ENCODE measurements at places on chromosomes 12 and 14.

GRCh38 chr12:76183459-76184186, 99.1 kb upstream of the NAP1L1 start:
- no peak for DNase-seq

DNA sequence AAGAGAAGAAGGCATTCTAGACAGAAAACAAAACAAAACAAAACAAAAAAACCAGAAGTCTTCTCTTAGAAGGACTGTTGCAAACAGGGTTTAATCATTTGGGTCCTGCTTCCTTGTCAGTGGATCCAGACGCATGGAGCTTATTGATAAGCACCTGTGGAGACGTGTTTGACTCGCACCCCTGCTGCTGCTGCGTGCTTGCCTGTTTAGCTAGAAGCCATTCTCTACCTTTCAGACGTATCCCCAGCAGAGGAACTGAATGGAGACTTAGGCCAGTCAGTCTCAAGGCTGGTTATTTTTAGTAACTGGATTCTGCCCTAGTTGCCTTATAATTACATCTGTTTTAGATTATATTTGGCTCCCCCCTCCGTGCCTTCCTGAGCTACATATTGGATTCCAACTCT, 186.1 kb upstream of the EEA1 start:
- DNase-seq: no peak

DNA sequence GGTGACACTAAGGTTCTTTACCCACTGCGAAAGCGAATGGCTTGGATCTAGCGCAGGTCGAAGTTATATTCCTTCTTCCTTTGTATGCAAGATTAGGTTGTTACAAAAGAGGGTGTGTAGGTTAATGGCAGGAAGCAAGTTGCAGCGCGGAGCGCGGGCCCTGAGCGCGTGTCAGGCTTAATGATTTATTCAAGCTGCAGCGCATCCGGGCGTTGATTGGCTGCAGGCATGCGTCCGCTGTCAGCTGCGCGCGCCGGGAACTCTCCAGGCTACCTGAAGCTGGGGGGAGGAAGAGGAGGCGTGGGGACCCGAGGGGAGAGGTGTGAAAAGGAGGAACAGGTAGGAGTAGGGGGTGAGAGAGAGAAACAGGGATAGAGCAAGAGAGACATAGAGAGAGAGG, 7.4 kb downstream of the ASCL1 start:
- DNase-seq: no peak

- DNase-seq: no peak
Observed at GRCh38 chr12:64180951-64181350, 41.1 kb downstream of the KICS2 start.

- DNase-seq: no peak
Observed at GRCh38 chr12:131097202-131098177, 143.8 kb downstream of the ADGRD1 start.

DNA sequence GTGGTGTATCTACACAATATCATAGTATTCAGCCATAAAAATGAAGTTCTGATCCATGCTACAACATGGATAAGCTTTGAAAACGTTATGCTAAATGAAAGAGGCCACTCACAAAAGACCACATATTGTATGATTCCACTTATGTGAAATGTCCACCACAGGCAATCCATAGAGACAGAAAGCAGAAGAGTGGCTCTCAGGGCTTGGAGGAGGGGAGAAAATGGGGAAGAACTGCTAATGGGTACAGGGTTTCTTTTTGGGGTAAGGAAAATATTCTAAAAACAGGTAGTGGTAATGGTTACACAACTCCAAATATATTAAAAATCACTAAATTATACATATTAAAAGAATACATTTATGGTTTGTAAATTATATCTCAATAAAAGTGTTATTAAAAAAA, 16.5 kb downstream of the SCNN1A start:
- no peak for DNase-seq

DNA sequence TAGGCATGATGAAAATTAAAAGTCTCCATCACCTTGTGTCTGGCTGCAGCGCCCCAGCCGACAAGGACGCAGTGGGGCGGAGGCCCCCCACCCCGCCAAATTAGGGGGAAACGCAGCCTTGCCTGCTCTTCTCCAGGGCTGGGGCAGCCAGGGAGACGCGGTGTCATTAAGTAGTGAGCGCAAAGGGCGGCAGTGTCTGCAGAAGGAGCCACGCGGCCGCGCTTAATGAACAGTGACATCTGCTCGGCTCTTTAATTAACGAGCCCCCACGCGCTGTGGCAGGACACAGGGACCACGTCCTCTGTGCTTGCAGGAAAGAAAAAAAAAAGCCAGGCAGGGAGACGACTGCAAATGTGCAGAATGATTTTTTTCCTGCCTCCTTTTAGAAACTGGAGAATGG, 93.4 kb upstream of the NCOR2 start:
- no peak for DNase-seq

GRCh38 chr12:51866762-51867161, 18.2 kb upstream of the FIGNL2 start:
- DNase-seq: no peak

DNA sequence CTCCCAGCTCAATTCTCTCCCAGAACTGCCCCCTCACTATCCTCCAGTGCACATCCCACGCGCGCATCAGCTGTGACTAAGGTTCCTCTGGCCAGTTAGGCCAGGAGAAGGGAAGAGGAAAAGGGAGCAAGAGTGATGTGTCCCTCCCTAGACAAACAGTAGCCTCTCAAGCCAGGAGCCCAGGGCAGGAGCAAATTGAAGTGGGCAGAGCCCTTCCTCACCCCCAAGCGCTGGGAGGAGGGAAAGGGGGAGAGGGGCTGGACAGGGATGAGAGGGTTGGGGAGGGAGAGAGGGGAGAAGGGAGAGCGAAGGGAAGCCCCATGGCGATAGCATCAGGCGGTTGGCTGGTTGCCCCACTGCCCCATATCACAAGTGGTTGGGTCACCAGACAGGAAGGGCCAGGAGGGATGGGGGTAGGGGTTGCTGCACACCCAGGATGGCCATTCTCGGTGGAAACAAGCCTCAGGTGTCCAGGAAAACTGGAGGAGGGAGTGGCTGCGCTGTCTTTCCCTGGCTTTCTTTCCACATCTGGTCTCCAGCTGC, 1.1 kb downstream of the CD63 start:
- DNase-seq: no peak

DNA sequence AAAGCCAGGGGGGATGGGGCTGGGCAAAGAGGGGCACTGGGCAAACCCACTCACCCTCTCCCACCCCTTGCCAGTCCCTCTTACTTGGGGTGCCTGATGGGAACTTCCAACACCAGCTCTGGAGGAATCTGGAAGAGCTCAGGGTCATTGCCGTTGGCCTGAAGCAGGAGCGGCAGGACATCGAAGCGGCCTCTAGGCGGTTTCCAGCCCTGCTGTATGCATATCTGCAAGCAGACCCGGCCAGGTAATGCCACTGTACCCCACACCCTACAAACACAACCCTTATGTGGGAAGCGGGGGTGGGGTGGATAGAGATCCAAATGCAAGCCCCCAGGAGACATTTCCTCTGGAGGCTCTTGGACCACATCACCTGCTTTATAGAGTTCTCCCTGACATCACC, 83.6 kb downstream of the NOS1 start:
- no peak for DNase-seq

DNA sequence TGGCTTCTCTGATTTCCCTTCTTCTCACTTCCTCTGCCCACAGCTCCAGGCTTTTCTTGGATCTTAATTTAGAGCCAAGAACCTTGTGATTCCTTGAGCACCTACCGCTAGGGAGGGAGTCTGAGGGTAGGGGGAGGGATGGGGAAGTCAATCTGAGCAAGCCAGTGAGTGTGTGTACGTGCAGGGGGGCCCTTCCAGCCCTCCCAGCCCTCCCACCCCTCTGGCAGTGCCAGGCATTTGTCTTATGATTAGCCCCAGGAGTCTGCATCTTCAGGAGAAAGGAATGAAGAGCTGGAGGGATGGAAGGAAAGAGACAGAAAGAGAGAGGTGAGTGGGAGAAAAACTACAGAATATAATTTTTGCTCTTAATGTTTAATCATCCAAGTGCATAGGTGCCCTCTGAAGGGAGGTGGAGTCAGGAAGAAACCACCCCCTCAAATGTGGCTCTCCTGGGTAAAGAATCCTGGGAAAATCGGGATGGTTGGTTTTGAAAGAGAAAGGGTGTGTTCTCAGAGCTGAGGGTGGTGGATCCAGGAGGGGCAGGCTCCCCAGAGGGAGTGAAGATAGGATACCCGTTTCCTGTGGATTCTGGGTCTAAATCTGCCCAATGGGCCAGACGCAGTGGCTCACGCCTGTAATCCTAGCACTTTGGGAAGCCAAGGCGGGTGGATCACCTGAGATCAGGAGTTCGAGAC, 2.1 kb downstream of the PIANP start:
- no peak for DNase-seq

DNA sequence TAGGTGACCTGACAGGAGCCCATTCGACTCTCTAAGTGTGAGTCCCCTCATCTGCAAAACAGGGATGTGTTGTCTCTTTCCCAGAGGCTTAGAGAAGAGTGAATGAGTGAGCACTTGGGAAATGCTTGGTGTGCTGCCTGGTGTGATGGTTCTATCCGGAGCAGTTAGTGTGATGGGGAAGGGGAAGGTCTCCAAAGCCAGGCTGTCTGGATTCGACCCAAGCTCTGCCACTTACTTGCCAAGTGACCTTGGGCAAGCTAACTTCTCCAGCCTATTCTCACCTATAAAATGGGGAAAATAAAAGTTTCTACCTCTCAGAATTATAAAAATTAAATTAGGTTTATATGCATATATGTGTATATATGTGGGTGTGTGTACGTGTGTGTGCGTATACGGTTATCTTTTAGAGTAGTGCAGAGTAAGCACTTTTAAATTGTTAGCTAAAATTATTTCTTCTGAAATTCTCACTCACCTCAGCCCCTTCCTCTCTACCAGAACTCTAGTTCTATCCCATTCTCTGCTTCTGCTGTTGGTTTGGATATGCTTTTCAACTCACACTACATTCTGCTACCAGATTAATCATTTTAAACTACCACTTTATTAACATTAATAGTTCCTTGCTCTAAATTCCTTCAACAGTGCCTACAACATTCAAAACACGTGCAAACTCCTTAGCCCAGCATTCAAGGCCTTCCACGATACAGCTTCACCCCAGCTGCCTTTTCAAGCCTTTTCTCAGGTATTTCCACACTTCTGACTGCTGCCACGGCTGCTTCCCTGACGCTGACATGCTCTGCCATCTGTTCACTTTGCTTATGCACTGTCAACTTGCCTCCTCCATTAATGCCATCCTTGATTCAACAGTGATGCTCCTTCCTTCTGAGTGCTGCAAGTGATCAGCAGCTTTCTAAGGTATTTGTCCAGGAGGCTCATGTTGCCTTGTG, 55.3 kb downstream of the DICER1 start:
- no peak for DNase-seq

DNA sequence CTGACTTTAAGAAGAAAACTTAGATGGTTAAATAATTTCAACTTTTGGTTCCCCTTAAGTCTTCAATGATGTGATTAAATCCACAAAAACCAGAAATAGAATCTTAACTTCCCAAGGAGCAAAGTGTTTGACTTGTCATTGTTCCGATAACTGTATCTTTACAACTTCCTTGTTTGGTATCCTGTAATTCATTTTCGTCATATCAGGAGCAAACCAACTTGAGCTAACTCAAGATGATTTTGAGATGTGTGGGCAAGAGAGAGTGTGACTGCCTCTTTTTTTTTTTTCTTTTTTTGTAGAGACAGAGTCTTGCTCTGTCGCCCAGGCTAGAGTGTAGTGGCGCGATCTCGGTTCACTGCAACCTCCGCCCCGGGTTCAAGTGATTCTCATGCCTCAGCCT, 25.3 kb downstream of the DRAM1 start:
- no peak for DNase-seq

- no peak for DNase-seq
Observed at GRCh38 chr12:124432376-124432775, 135.0 kb downstream of the NCOR2 start.

DNA sequence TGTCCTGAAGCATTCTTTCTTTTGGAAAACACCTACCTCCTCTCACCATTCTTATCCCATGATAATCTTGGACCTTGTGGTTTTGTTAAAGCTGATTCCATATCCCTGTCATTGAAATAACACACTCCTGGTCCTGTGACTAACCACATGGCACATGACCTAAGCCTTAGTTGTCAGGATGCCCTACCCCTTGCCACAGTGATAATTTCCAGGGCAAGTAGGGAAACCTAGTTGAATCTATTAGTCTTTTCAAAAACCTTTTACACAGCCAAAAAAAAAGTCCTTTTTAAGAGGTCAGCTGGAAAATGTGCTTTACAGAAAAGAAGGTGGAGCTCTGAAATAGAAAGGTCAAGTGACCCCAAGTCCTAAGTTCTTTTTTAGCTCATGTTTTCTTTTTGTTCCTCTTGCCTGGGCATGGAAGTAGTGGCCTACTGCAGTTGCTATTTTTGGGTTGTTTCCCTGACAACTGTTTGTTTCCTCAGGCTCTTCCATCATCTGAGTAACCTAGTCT, 608.4 kb downstream of the LRFN5 start:
- DNase-seq: no peak

All from activated T-cell treated with anti-CD3 and anti-CD28 coated beads for 4 hours (primary cell).